ENCODE measurements at places on chromosomes 7 and 10.

DNA sequence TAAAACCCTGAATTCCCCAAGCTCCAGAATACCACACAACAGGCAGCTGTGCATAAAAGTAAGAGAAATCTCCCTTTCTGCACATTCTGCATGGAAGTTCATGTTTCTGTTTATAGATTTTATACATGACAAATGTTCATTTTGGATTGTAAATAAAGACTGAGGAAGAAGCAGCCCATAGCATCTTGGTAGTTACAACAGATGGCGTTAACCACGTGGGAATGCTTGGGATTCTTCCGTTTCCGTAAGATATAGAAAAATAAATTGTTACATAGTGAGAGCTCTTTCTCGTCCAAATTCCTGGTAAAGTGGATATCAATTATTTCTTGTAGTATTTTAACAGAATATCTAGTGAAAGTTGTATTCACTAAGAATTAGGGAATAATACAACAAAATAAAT is 1016.5 kb downstream of the GRM8 start:
- no peak for DNase-seq

DNA sequence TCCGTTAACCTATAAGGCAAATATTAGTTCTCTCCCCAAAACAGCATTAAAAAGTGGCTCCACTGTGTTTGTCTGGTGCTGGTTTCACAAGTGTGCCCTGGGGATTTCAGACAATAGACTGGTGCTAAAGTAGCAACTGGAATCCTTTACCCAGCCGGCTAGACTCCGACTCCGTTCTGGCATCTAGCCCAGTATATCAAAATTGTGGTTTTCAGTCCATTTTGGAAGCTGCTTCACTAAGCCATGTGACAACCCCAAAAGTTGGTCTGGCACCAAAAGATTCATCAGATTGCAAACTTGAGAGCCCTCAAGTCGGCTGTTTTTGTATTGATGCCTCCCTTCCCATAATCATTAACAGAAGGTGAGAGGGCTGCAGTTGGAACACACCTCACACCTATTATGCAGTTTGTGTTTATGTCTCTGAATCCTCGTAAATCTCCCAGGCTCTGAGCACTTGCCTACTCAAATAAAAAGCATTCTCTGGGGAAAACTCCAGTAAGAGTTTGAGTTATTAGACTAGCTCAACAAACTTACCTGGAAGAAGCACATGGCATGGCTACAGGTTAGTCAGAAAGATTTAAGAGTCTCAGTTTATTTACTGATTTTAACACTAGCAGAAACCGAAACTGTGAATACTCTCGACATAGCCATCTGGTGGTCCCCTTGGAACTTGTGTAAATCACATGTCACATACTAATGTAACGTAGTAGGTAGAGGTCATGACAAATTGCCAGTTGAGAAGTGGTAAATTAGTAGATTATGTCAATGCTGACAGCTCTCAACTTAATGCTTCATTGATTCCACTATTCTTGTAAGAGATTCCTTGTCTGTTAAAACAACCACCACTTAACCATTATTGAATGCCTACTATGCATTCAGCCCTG is 14.8 kb upstream of the WNT16 start:
- no peak for DNase-seq

- no peak for DNase-seq
Observed at GRCh38 chr7:106864298-106865081, 592 bp upstream of the PIK3CG start.

- no peak for DNase-seq
Observed at GRCh38 chr7:14748461-14748860, 154.1 kb downstream of the DGKB start.

DNA sequence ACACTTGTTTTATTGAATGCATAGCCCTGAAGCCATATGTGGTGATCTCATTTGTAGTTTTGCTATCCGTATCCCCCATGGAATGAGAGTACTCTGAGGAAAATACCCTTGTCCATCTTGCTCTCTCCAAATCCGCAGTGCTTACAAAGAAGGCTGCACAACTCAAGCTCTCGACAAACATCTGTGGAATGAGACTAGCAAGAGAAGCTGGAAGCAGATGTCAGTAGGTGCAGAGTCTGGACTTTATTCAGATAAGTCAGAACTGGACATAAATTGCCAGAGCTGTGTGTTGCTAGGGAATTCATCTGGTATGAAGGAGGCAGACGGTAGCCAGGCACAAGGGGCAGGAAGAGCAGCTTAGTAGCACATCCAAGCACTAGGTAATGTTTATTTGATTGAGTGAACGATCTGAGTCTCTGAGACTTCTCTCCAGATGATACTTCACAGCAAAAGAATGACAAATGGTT is 1046.2 kb downstream of the XPNPEP1 start:
- no peak for DNase-seq

GRCh38 chr7:115477193-115477651 is 553.3 kb downstream of the TFEC start:
- DNase-seq = no peak

DNA sequence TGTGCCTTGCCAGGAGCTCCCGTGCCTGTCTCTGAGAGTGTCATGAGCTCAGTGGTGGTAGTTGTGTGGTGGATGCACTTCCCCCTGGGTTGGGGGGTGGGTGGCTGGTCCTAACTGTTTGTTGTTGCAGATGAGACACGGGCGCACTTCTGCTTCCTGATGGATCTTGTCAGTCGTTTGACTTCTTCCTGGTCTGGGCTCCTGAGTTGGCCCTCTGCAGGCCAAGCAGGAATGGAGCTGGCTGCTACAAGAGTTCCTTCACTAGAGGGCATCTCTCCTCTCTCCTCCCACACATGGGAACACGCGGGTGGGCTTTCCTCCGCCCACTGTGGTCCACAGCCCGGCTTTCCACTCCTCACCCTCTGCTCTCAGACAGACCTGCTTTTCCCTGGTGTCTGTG is 82.0 kb downstream of the BMS1 start:
- no peak for DNase-seq

DNA sequence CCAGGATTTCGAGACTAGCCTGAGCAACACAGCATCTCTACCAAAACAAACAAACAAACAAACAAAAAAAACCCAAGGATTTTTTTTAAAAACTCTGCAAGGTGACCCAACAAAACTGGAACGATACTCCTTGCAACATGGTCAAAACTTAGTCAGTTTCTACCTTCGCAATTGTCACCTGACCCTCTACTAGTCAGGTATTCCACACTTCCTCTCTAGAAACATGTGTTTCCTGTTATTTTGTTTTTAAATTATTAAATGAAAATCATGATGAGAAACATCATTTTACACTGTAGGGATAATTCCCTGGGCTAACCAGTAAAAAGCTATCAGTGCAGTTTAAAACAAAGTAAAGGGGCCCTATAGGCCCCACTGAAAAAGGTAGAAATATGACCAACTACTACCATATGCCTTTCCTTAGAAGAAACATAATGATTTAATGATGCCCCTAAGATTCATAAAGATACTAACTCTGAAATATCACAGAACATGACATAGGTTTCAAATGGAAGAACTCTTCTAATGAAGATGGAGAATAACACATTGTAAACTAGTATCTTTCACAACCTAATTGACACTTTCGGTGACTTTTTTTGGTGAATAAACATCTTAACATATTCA is 8.7 kb downstream of the BRAF start:
- no peak for DNase-seq

- DNase-seq = peak; percentile 61
Observed at GRCh38 chr10:16891375-16892313, 74.4 kb upstream of the RSU1 start.

GRCh38 chr7:153496257-153496656 is 555.9 kb upstream of the DPP6 start:
- DNase-seq = no peak

GRCh38 chr7:151086802-151087244 is 548 bp downstream of the AGAP3 start:
- no peak for DNase-seq

- no peak for DNase-seq
Observed at GRCh38 chr7:16369855-16370254, 51.5 kb downstream of the CRPPA start.

GRCh38 chr7:15305002-15305600 is 256.7 kb downstream of the AGMO start:
- DNase-seq = no peak

- no peak for DNase-seq
Observed at GRCh38 chr10:97200616-97201015, 14.9 kb upstream of the SLIT1 start.

- no peak for DNase-seq
Observed at GRCh38 chr10:19111501-19112267, 63.1 kb downstream of the MALRD1 start.

DNA sequence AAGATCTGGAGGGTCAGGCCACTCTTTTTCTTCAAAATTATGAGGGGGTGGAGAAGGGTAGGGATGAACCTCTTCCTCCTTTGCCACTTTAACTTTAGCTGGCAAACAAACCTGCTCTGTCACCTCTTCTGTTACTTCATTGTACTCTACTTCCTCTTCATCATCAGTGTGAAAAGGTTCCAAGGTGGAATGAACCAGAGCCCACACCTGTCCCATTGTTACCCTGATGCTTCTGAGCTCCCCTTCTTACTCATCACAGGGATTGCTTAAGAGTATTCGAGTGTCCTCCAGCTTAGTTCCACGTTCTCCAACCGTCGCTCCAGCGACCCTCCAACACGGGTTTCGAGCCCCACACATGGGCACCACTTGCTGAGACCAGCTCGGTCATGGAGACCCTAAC is 5.2 kb downstream of the MRPS24 start:
- no peak for DNase-seq

DNA sequence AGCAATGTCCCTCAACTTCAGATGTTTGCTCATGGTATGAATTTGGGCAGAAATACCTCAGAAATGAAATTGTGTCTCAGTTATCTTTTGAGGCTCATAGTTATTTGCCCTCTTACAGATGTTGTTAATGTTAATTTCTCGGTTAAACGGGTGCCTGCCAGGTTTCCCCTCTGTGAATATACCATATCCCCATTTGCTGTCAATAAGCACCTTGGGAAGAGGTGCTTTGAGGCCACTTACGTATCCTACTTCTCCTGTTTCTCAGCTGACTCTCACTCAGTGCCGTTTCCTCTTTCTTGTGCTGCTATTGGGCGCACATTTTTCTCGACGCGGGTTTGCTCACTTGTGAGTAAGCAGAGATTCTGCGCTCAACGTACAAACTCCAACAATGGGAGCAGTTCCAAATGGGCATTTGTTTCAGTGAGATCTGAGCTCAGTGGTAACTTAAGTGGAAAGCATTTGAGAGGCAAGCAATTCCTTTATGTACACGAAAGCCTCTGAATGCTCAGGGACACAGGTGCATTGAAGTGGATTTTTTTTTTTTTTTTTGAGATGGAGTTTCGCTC is 34.8 kb upstream of the JAKMIP3 start:
- no peak for DNase-seq

DNA sequence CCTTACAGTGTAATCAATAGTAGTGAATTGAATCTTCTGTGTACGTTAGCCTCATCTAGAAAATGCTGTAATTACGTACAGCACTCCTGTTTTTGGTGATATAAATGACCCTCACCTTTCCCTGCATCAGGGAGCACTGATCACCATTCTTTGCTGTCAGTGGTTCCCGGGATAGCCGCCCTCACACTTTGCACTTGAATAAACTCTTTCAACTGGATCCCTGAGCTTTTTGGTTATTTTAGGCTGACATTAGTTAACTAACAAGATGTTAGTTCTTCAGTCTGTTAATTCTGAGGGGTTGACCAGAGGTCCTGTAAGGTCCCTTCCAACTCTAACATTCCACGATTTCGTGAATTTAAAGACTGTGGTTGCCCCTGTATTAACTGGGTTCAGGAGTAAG is 23.4 kb upstream of the ZC3HAV1 start:
- DNase-seq = no peak

DNA sequence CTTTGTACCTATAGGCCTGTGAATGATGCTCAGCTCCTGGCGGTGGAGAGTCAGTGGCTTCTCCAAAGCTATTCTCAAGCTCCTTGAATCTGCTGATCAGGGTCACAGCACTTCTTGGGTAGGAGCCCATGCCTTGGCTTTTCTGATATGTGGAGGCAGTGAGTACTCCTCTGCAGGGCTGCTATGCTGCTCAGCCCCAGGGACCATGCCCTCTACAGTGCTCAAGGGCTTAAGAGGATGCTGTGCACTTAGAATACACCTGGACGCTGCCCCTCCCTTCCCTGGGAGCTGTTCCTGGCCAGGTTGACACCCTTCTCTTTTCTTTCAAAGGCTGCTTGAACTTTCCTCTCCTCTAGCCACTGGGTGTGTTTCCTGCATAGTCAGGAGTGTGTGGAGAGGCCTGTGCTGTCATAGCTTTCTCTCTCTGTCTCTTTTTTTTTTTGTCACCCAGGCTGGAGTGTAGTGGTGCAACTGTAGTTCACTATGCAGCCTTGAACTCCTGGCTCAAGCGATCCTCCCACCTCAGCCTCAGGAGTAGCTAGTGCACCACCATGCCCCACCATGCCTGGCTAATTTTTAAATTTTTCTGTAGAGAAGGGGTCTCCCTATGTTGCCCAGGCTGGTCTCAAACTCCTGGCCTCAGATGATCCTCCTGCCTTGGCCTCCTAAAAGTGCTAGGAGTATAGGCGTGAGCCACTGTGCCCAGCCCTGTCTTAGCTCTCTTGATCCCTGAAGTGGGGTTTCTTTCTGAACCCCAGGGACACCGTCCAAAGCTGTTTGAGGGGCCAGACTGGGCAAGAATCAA is 113.9 kb downstream of the KIF20B start:
- DNase-seq = no peak

GRCh38 chr10:49448924-49449323 is 53.0 kb upstream of the DRGX start:
- DNase-seq = no peak

GRCh38 chr7:30865821-30866220 is 45.8 kb upstream of the AQP1 start:
- DNase-seq = no peak

- no peak for DNase-seq
Observed at GRCh38 chr10:29862923-29863614, 196.3 kb downstream of the JCAD start.

GRCh38 chr7:108203537-108203936 is 73.4 kb upstream of the LAMB4 start:
- DNase-seq = no peak

DNA sequence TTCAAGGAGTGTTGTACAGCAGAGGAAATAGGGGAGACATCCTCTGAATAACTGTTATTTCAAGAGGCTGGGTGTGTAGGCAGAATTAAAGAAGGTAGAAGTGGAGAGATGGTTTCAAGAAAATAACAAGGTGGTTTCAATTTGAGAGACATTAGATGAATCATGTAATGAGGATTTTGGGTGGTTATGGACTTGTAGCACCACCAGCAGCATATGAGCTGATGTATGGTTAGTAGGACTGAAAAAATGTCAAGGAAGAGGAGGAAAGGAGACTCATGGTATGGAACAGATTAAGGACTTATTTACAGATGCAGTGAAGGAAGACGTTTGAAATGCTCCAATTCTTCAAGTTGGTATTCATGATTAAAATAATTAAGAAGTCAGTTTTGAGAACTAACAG is 166.2 kb downstream of the EXOC4 start:
- no peak for DNase-seq

All from stimulated activated effector memory CD8-positive, alpha-beta T cell treated with anti-CD3 and anti-CD28 coated beads, Interleukin-12 subunit alpha, Interleukin-12 subunit beta, amount 100 ng/mL, for 72 hours (primary cell).